Activated CD4-positive, alpha-beta T cell treated with anti-CD3 and anti-CD28 coated beads, Interleukin-2, amount 50 U/mL, for 1 hour (primary cell): ENCODE measurements at places on chromosomes 12 and 14.

GRCh38 chr12:45224311-45224710 lies 8.4 kb downstream of the ANO6 start:
- DNase-seq: no peak

GRCh38 chr12:21934173-21934572 lies 7.1 kb downstream of the ABCC9 start:
- no peak for DNase-seq

DNA sequence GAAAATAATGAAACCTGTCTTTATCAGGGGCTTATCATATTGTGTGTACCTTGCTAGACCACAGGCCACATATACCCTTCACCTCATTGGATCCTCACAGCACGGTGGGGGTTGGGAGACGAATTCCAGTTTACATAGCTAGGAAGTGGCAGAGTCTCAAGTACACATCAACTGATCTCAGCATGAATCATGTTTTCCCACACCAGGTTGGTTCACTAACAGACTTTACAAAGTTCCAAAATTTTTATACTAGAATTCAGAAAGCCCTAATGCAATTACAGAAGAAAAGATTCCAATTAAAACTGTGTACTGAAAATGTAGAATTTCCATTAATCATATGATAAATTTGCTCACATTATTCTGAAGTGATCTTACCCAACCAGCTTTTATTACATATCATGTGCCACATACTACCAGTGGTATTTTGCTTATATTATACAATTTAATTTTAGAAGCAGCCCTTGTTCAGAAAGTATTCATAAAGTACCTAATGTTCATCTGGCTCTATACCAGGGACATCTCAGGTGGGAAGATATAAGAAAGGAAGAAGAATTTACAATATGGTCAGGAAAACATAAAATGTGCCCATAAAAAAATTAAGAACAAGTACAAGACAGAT lies 196.2 kb downstream of the ITPR2 start:
- no peak for DNase-seq

GRCh38 chr12:13033476-13033875 lies 10.7 kb upstream of the FAM234B start:
- no peak for DNase-seq

GRCh38 chr12:83945871-83946270 lies 966.7 kb downstream of the SLC6A15 start:
- no peak for DNase-seq

DNA sequence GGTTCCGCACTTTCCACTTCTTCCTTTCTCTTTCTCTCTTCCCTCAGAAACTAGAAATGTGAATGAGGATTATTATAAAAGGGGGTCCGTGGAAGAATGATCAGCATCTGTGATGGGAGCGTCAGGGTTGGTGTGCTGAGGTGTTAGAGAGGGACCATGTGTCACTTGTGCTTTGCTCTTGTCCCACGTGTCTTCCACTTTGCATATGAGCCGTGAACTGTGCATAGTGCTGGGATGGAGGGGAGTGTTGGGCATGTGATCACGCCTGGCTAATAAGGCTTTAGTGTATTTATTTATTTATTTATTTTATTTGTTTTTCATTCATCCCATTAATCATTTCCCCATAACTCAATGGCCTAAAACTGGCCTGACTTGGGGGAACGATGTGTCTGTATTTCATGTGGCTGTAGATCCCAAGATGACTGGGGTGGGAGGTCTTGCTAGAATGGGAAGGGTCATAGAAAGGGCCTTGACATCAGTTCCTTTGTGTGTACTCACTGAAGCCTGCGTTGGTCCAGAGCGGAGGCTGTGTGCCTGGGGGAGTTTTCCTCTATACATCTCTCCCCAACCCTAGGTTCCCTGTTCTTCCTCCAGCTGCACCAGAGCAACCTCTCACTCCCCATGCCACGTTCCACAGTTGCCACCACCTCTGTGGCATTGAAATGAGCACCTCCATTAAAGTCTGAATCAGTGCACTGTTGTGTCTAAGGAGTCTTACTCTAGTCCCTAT lies 4.6 kb upstream of the ATN1 start:
- DNase-seq: no peak

DNA sequence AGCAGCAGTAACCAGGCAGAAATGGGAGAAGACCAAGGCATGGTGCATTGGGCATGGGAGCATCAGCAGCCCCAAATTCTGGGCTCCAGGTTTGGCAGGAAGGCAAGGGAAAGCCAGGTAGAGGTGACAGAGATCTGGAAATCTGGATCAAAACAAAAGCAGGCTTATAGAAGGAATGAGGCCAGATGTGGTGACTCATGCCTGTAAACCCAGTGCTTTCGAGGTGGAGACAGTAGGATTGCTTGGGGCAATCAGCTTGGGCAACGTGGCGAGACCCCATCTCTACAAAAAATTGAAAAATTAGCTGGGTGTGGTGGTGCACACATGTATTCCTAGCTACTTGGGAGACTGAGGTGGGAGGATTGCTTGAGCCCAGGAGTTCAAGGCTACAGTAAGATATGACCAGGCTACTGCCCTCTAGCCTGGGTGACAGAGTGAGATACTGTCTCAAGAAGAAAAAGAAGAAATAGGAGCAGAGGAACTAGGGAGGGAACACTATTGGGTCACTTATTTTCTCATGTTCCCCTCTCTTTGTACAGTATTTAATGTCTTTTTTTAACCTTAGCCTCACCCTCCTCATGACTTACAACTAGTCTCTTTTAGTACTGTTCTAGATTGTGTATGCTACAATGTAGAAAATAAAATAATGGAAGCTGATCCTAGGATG lies 25.1 kb downstream of the SLC4A8 start:
- no peak for DNase-seq

GRCh38 chr12:91577586-91578539 lies 395.2 kb upstream of the DCN start:
- DNase-seq: no peak

GRCh38 chr14:22508150-22508457 lies 80.9 kb downstream of the DAD1 start:
- no peak for DNase-seq

GRCh38 chr12:52260361-52261207 lies 13.9 kb upstream of the KRT86 start:
- no peak for DNase-seq

- no peak for DNase-seq
These were observed 487 bp upstream of the NRDE2 start for GRCh38 chr14:90332271-90332584.

DNA sequence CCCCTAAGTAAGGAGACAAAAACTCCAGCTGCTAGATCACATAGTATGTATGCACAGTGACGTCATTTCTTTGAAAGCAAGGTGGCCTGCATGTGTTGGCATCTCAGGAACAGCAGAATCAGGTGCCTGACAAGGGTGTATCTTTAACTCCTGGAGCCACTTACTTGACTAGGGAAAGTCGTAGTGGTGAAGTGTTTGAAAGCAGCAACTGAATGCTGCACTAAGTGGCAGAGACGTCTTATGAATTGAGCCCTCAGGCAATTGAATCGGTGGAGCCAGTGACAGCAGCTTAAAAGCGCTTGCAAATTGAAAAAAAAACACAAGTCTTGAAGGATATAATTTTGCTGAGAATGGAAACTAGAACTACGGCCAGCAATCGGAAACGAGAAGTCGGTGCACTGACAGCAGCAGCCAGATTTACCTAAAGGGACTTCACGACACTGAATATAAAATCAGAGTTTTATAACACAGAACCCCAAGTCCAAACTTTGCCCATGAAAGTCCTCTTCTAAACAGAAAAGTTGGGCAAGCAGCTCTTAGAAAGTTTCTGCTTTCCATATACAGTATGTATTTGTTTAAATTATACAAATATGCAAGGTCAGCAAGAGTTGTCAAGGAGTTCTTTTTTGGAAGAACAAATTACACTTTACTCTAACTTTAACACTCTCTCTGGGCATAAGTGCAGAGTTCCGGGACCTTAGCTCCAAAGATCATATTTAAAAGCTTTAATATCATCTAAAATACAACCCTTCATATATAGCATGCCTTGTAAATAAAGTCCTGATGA lies 1.1 kb downstream of the IGF1 start:
- DNase-seq: no peak
